ENCODE measurements at places on chromosomes 6 and 20. TPM values are rescaled to one million over a fixed set of nuclear protein-coding genes. Genes with fewer than 3 reads are reported as not detected.

GRCh38 chr6:14476793-14477531 is 359.4 kb downstream of the CD83 start:
- no peak for DNase-seq
- H3K27ac ChIP-seq = no peak overlapping the region
- H3K4me1 ChIP-seq = no peaks in the 10 kb centered on the region
- H3K36me3 ChIP-seq = peaks cover 5% of the 10 kb centered on the region
- no peaks in the 10 kb centered on the region for H3K27me3 ChIP-seq
- no peak overlapping the region for H3K4me3 ChIP-seq

GRCh38 chr20:36836591-36837269 is 39.2 kb upstream of the TLDC2 start:
- no peaks in the 10 kb centered on the region for H3K27me3 ChIP-seq
- peak overlapping the region; percentile 91 for H3K27ac ChIP-seq
- DNase-seq = peak; percentile 96
- H3K4me1 ChIP-seq = peaks cover 11% of the 10 kb centered on the region

- peak overlapping the region; percentile 66 for H3K4me3 ChIP-seq
- H3K27ac ChIP-seq = peak overlapping the region; percentile 72
- H3K27me3 ChIP-seq = no peaks in the 10 kb centered on the region
- H3K36me3 ChIP-seq = no peaks in the 10 kb centered on the region
- peak; percentile 97 for DNase-seq
Observed at GRCh38 chr20:41692479-41693135, 74.4 kb upstream of the CHD6 start.

- no peak for DNase-seq
- peaks cover 13% of the 10 kb centered on the region for H3K4me1 ChIP-seq
- no peaks in the 10 kb centered on the region for H3K36me3 ChIP-seq
- no peak overlapping the region for H3K27ac ChIP-seq
- no peaks in the 10 kb centered on the region for H3K27me3 ChIP-seq
- H3K4me3 ChIP-seq = no peak overlapping the region
Observed at GRCh38 chr6:98949589-98949988, 1.8 kb upstream of the FBXL4 start.

DNA sequence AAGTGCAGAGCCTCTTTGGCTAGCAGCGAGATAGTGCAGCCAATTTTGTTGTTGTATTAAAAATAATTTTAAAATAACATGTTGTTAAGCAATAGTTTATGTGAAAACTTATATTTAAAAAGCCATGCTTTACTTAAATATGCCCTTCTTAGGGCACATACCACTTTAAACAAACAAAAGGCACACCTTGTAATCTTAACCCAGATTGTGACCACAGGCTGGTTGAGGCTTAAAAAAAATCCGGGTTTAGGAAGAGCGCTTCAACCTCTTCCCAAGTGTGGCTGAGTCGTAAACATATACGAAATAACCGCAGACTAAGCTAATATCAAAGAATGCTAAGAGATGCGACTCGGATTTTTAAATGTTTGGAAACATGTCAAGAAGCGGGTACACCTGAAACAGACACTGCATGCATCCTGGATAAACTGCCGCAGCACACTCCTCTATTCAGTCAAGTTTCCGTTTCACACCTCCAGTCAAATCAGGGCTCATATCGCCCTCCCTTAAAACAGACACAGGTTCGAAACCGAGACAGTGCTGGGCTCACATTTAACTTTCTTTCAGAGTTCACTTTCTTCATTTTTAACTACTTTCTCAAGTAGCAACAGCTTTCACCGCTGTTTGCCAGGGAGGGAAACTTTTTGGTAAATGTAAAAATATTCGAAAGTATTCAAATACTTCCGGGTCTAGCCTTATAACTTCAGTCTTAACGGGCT is 1.5 kb downstream of the DEK start:
- DNase-seq = no peak
- H3K27ac ChIP-seq = peak overlapping the region; percentile 94
- H3K4me1 ChIP-seq = peaks cover 37% of the 10 kb centered on the region
- peaks cover 7% of the 10 kb centered on the region for H3K27me3 ChIP-seq
- H3K36me3 ChIP-seq = peaks cover 6% of the 10 kb centered on the region

GRCh38 chr6:36545767-36546307 is 1.4 kb downstream of the STK38 start:
- peaks cover 17% of the 10 kb centered on the region for H3K4me1 ChIP-seq
- H3K4me3 ChIP-seq = peak overlapping the region; percentile 90
- no peak overlapping the region for H3K27ac ChIP-seq
- no peaks in the 10 kb centered on the region for H3K27me3 ChIP-seq
- no peaks in the 10 kb centered on the region for H3K36me3 ChIP-seq
- DNase-seq = no peak

- no peaks in the 10 kb centered on the region for H3K36me3 ChIP-seq
- DNase-seq = no peak
- H3K27ac ChIP-seq = no peak overlapping the region
- H3K27me3 ChIP-seq = no peaks in the 10 kb centered on the region
- H3K4me3 ChIP-seq = no peak overlapping the region
Observed at GRCh38 chr6:166430269-166430668, 47.5 kb upstream of the MPC1 start.

DNA sequence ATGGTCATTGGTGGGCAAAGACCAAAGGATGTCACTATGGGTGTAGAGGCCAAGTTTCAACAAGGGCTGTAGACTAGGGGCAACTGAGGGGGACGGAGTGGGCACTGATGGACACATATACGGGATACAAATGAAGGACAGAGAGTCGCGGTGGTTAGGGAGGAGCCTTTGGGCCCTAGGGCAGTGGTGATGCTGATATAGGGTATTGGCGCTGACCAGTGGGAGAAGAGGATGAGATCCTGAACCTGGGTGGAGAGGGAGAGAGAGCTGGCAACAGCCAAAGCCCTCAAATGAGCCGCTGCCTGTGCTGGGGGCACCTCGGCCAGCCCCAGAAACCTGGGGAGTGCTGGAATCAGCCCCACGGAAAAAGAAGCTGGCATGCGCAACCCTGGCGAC is 1.6 kb downstream of the CDH22 start:
- H3K36me3 ChIP-seq = no peaks in the 10 kb centered on the region
- peak overlapping the region; percentile 73 for H3K4me3 ChIP-seq
- no peak for DNase-seq

- no peaks in the 10 kb centered on the region for H3K36me3 ChIP-seq
- no peak for DNase-seq
- no peaks in the 10 kb centered on the region for H3K27me3 ChIP-seq
- H3K27ac ChIP-seq = no peak overlapping the region
- H3K4me1 ChIP-seq = no peaks in the 10 kb centered on the region
- H3K4me3 ChIP-seq = no peak overlapping the region
Observed at GRCh38 chr6:80988892-80989291, 763.6 kb downstream of the TENT5A start.

DNA sequence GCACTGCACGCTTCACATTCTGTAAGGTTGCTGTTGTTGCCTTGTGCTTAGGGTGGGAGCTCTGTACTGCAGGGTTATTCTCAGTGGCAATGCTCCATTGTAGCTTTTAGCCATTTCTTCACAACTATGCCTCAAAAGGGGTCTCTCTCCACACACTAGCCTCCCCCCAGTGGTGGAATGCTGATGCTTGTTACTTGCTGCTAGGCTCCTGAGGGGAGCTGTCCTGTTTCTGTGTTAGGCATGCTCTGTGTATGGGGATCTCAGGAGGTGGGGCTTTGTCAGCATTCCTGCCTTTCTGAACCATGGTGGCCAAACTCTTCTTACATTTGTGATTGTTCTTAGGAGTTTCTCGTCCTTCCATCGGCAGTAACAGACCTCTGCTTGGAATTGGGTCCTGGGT is 18.8 kb downstream of the TMEM170B start:
- H3K4me3 ChIP-seq = no peak overlapping the region
- 0 out of 2 replicates have a peak overlapping the region, but pooled peaks have one; percentile 17 for H3K27ac ChIP-seq
- no peaks in the 10 kb centered on the region for H3K27me3 ChIP-seq
- H3K4me1 ChIP-seq = no peaks in the 10 kb centered on the region
- H3K36me3 ChIP-seq = no peaks in the 10 kb centered on the region
- DNase-seq = peak; percentile 77

DNA sequence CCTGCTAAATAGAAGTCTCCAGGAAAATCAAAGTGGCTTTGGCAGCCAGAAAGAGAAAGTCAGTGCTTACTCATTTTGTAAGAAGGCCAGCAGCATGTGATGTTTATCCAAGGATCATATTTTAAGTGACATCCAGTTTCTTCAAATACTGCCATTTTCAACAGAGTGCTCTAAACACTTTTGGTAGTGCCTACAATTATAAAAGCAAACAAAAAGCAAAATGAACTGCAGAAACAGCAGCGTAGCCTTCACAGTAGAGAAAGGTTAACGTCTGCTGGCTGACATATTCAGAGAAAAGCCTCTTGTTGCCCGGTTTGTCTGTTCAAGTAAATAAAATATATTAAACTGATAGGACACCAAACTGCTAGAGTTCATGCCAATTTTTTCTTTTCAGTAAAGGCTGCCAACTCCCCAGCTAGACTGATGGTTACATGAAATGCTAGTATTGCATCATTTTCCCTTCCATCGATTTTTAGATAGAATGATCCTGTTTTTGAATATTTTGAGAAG is 705.7 kb upstream of the SLC35B3 start:
- DNase-seq = no peak
- H3K27ac ChIP-seq = no peak overlapping the region
- no peaks in the 10 kb centered on the region for H3K36me3 ChIP-seq
- H3K27me3 ChIP-seq = no peaks in the 10 kb centered on the region
- H3K4me3 ChIP-seq = no peak overlapping the region

DNA sequence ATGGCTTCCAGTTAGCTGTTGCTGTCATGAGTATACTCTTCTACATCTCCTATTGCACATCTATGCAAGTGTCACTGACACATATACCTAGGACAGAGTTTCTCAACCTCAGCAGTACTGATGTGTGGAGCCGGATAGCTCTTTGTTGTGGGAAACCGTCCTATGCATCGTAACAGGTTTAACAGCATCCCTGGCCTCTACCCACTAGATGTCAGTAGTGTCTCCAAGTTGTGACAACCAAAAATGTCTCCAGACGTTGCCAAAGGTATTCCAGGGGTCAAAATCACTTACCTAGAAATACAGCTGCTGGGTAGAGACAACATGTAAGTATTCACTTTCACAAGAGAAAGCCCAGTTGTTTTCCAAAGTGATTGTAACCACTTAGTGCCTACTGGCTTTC is 637.6 kb downstream of the RNF144B start:
- H3K4me3 ChIP-seq = no peak overlapping the region
- H3K27ac ChIP-seq = no peak overlapping the region
- DNase-seq = peak; percentile 88
- H3K27me3 ChIP-seq = no peaks in the 10 kb centered on the region

Gene CGAS
- polyA plus RNA-seq = 8.3 TPM

Gene MOCS1
- polyA plus RNA-seq = 13.9 TPM

Gene SCRT2
- not detected for polyA plus RNA-seq

Gene C20orf202
- polyA plus RNA-seq = 0.17 TPM

Gene RNF39
- polyA plus RNA-seq = 1.1 TPM

Gene SLC17A3
- polyA plus RNA-seq = not detected

Gene GPR63
- polyA plus RNA-seq = 5.5 TPM

Gene BCAS4
- 22.0 TPM for polyA plus RNA-seq

Gene PHF20
- polyA plus RNA-seq = 103 TPM

Gene OXT
- 1.5 TPM for polyA plus RNA-seq

Gene FAM162B
- 9.3 TPM for polyA plus RNA-seq
